Tibial nerve (tissue), 4 donors: ENCODE measurements at places on chromosomes 3 and 15.

- no peak for DNase-seq
Observed at GRCh38 chr3:45830121-45830520, 11.8 kb downstream of the LZTFL1 start.

- no peak for DNase-seq
Observed at GRCh38 chr3:104669083-104669482, 697.6 kb upstream of the ALCAM start.

- no peak for DNase-seq
Observed at GRCh38 chr3:40534283-40534682, 9.5 kb downstream of the ZNF621 start.

DNA sequence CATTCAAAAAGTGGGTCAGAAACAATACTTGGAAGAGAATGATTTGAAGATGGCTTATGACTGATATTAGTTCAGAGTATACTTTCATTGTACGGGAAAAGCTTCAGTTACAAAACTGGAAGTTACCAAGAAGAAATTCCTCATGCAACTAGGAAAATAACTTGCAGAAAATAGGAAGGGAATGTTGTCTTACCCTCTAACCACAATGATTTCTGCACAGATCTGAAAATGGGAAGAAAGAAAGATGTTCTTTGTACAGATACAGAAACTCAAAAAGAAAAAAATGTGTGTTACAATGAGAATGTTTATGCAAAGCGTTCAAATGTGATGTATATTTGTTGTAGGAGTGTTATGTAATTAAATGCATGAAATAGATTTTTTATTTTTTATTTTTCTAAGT, 3.7 kb downstream of the ZNF280D start:
- no peak for DNase-seq
